Activated naive CD4-positive, alpha-beta T cell (primary cell): ENCODE measurements at places on chromosomes 11 and 22.

DNA sequence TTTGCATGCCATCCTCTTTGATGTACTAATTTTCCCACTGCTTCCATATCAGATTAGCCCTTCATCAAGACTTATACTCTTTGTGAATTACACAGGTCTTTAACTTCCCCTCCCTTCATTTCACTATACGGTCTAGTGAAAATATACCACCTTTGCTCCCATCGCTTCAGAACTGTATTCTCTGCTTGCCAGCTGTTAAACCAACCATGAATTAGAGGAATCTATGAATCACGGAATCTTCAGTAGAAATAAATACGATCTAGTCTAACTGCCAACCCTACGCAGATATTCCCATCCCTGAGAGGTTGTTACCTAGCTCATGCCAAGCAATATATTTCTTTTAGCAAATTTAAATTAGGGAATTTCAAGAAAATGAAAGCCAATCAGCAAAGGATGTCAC lies 177.8 kb upstream of the MPPED2 start:
- DNase-seq = no peak

DNA sequence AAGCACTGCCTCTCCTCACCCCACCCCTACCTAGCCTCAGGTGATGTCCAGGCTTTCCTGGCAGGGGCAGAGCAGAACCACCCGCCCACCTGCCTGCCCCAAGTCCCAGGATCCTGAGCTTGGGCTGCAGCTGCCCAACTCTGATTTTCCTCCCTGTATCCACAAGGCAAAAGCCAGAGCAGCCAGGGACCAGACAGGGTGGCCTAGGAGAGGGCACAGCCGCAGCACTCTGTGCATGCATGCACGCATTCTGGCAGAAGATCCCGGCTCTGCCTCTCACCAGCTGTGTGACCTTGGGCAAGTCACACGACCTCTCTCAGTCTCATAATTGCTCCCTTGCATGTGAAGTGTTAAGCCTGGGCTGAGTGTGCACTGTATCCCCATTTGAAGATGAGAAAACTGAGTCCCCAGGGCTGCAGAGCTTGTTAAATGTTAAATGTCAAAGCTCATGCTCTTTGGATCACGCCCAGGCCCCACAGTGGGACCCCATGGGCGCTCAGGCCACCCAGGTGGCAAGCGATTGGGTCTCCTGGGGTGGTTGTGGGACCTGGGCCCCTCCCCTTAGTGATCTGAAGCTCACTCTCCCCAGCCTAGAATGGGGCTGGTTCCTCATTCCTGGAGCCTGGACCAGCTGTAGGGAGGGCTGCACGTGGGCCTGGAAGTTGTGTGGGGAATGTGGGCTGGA lies 2.8 kb upstream of the CARNS1 start:
- DNase-seq = no peak

DNA sequence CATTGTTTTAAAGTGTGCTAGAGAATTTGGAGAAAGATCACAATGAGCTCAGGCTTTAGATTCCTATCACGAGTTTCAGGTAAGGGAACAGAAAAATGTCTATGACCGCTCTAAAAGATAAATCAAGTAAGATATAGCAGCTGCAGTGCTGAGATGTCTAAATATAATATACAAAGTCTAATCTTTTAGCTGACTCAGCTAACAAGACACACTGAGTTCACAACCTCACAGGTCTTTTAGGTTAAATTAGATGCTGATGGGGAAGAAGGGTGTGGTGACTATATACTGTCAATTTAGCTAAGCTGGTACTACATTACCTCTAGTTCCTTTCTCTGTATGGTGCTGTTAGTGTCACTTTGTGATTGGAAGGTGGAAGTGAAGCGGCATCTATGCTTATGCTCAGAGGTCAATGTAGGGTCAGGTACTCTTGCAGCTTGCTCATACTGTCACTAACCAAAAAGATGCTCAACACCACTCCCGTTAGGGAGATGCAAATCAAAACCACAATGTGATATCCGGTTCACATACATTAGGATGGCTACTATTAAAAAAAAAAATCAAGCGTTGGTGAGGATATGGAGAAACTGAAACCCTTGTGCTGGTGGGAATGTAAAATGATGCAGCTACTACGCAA lies 283.5 kb downstream of the SWAP70 start:
- DNase-seq = no peak

DNA sequence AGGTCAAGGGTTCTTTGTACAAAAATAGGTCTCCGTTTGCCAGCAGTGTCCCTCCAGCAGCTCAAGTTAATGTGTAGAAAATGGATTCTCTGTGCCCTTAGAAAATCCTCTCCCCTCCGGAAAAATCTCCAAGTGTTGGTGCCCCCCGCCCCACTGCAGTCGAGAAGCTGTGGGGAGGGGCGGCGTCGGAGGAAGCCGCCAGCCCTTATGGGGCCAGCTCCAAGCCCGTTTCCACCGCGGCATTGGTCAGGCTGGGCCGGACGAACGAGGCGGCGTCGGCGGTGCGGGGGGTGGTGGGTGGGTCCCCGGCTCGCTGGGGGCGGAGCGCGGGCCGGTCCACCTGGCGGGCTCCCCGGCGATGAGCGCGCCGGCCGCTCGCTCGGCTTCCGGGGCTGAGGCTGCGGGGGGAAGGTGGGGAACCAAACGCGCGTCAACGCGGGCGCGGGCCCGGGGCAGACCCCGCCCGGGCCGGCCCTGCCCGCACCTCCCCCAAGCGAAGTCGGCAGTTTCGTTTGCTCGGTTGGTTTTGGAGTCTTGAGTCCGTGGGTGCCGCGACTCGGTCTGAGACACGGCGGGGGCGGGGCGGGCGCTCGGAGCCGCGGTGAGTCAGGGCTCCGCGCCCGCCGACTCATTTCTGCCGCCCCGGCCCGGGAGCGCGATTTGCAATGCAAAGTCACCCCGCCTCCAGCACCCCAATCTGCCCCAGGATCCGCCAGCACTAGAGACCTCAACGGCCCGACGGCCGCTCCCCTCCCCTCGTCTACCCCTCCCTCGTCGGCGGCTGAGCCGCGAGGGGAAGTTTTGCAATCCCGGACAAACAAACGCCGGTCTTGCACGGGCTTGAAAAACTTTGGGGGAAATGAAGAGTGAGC lies 1.4 kb downstream of the ASCL2 start:
- peak; percentile 25 for DNase-seq

- DNase-seq = no peak
Observed at GRCh38 chr11:110031171-110031570, 62.0 kb upstream of the ZC3H12C start.

GRCh38 chr11:122900587-122901202 lies 18.1 kb downstream of the JHY start:
- DNase-seq = no peak

DNA sequence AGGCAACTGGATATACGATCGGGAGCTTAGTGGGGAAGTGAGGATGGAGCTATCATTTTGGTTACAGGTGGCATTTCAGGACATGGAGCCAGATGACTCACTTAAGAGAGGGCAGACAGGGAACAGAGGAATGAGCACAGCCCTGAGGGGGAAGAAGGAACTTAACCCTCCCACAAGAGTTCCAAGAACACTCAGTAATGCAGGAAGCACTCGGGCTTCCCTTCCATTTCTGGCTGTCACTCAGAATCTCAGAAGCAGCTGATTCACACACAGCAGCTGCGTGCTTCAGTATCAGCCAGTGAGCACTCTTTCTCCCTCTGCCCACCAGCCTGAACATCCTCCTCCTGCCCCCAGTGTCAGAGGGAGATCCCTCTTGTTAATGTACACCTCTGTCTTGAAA lies 34.8 kb downstream of the EFCAB6 start:
- no peak for DNase-seq

DNA sequence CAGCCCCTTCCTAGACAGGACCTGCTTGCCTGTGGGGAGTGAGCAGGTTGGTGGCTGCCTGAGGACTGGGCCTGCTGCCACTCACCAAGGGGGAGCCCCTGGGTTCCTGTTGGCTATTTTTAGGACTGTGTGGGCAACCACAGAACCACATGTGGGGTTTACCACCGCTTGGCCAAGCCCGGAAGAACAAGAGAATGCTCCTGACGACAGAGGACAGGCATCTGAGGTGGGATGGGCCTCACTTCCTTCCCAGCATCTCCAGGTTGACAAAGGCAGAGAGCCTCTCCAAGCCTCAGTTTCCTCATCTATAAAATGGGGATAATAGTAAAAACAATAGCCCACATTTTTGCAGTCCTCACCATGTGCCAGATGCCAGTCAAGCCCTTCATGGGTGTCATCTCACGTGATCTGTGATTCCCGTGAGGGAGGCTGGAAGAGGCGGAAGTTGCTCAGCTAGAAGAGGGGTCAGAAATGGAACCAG lies 43.6 kb downstream of the LRRC32 start:
- DNase-seq = no peak

- DNase-seq = no peak
Observed at GRCh38 chr11:61621917-61622585, 41.2 kb upstream of the SYT7 start.

- DNase-seq = no peak
Observed at GRCh38 chr22:25061605-25062376, 109.3 kb downstream of the KIAA1671 start.

- DNase-seq = no peak
Observed at GRCh38 chr11:62559204-62559603, 12.6 kb upstream of the AHNAK start.

DNA sequence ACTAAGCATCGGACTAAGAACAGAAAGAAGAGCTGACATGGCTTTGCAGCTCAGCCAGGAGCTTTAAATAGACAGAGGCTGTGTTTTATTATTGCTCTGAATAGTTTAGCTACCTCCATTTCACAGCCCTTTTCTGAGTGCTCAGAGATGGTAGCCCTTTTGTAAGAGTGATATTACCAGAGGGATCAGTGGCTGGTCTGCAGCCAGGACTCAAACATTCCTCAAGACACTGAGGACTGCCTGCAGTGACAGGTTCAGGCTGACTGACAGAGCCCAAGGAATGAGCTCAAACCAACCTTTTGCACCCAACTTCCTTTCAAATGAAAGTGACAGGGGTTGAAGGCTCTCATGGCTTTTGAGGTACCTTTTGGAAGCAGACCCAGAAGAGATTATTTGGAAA lies 189.0 kb downstream of the DDX10 start:
- DNase-seq = no peak

- no peak for DNase-seq
Observed at GRCh38 chr11:58900479-58901420, 38.5 kb upstream of the GLYATL1 start.

GRCh38 chr11:473962-474785 lies 24.1 kb downstream of the PTDSS2 start:
- DNase-seq = no peak
